ENCODE measurements at places on chromosomes 3 and 15.

DNA sequence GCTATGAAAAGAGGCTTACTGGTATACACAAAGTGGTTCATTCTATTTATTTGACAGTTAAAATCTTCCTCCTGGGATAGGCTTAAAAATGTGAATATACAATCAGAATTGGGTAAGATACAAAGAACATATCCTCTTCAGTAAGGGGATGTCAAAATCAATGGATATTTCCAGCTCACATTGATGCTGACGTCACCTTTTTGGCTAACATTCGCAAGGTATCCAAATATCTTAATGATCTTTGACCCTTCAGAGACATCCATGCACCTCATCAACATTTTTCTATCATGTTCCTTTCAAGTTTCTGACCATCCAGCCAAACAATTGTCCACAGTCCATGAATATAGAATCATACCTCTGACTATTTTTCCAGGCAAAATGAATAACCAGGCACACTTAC, 697.3 kb downstream of the NR2F2 start:
- no peak for DNase-seq

GRCh38 chr15:89391685-89392257, 57.1 kb upstream of the POLG start:
- DNase-seq = no peak

- no peak for DNase-seq
Observed at GRCh38 chr3:132124096-132124495, 89.3 kb upstream of the CPNE4 start.

- DNase-seq = peak; percentile 76
Observed at GRCh38 chr3:61808526-61808925, 247.2 kb downstream of the PTPRG start.

DNA sequence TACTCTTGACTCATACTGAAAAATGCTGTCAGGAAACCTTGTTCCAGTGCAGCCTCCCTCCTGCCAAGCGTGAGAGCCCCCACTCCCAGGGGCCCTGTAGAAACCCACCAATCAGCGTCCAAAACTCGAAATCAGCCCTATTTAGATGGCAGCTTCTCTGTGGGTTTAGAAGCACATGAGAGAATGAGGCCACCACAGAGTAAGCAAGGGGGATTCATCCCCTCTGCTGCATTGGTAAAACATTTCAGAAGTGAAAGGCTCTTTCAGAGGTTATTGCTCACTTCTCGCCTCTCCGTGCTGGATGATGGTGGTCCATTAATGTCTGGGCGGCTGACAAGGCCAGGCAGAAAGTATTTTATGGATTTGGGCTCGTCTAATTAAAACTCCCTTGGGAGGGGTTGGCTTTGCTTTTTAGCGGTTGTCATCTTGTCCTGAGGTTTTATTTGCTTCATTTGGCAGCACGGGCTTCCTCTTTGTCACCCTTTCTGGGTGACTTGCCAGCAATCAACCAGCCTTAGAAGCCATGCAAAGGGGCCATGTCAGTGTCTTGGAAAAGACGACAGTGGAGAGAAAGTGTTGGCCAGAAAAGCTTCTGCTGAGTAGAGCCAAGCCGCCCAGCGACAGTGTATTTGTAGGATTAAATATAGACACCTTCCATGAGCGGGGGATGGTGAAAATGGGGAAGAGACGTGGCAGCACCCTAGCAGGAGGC, 145.5 kb downstream of the ATP10A start:
- DNase-seq = no peak

GRCh38 chr3:73572368-73572767, 52.4 kb downstream of the PDZRN3 start:
- DNase-seq = no peak

DNA sequence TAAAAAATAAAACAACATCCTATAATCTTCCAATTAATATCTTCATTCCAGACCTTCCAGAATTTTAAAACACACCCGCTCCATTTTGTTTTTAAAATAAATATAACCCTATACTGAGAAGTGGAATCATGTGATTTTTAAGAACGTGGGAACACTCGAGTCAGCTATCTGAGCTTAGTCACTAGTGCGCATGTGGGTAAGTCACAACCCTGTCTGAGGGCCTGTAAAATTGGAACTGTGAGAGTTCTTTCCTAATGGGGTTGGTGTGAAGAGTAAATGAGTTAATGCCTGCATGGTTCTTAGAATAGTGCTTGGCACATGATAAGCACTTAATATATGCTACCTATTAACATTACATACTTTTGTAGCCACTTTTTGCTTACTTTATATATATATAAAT, 19.9 kb upstream of the POLR2M start:
- DNase-seq = no peak

All from right atrium auricular region (tissue), 2 donors.